ENCODE measurements at places on chromosomes 3 and 15. TPM values are rescaled to one million over a fixed set of nuclear protein-coding genes. Genes with fewer than 3 reads are reported as not detected.

GRCh38 chr15:39592500-39592899 lies 11.6 kb downstream of the THBS1 start:
- no peak for DNase-seq

GRCh38 chr3:187015903-187016638 lies 85.7 kb downstream of the ST6GAL1 start:
- peak; percentile 32 for DNase-seq

IFT57 gene
- 26.0 TPM for total RNA-seq

DNA sequence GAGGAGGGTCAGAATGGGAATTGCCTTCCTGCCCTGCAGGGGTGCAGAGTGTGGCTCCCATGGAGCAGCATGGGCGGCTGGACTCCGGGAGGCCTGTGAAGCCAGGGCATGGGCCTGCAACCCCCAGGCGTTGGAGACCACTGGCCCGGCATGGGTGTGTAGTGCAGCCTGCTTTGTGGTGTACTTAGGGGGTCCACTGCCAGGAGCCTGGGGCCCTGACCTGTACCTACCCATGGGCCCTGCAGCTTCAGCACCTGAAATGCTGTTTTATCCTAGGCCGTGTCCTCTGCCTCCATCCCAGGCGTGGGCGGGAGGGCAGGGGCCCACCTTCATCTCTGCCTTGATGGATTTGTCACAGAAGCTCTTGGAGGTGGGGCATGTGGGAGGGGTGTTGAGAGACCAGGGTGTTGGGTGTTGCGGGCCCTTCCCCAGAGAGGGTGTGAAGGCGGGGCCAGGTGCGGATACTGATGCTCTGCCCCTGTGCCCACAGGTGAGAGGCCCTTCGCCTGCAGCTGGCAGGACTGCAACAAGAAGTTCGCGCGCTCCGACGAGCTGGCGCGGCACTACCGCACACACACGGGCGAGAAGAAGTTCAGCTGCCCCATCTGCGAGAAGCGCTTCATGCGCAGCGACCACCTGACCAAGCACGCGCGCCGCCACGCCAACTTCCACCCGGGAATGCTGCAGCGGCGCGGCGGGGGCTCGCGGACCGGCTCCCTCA lies 45.0 kb downstream of the KLF13 start:
- no peak for DNase-seq

- DNase-seq = no peak
Observed at GRCh38 chr3:52846432-52846965, 11.7 kb upstream of the MUSTN1 start.

DNA sequence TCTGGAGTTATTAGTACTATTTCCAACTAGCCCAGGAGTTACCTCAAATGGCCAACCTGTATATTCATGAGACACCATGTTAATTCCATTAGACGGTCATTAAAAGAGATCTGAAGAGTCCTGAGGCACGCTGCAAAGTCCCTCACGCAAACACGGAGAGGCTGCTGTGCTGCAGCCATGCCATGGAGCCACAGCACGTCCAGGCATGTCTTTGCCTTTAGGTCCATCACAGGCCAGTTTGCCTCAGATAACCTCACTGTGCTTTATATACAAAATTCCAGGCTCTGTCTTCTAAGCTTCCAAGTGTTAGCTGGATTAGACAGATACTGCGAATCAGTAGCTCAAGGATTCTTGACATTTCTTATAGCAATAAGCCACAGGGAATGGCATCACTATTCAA lies 9.8 kb upstream of the PLAAT1 start:
- no peak for DNase-seq

GRCh38 chr3:71862371-71863140 lies 77.6 kb upstream of the PROK2 start:
- DNase-seq = no peak

PLD1 gene
- 15.2 TPM for total RNA-seq

- no peak for DNase-seq
Observed at GRCh38 chr3:101973163-101973505, 123.8 kb downstream of the NFKBIZ start.

DNA sequence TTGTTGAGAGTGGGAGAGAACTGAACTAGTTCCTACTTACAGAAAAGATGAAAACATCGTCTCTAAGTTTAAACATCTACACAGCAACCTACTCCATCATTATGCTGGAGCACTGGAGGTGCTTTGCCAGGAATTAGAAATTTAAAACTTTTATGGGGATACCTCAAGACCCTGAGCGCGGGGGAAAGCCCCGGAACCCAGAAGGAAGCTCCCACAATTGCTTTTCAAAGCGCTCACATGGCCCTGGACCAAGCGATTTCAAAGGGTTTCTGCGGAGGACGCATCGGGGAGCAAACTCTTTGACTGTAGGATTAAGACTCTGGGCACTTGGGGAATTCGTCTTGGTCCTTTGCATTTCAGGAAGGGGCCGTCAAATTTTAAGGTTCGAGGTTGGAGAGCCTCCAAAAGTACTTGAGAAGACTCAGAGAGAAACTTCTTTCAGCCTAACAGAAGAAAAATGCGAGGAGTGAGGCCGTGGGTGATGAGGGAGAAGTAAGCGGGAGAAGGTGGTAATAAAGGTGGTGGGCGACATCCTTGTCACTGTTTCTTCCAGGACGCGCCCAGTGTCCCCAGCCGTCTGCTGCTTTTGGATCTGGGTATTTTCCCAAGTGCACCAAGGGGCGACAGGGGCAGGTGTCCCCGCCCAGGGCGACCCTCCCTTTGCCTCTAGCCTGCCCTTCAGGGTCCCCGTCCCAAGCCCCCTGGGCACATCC lies 591 bp downstream of the PROK2 start:
- DNase-seq = no peak

- DNase-seq = no peak
Observed at GRCh38 chr3:10334459-10334858, 13.5 kb upstream of the SEC13 start.

DNA sequence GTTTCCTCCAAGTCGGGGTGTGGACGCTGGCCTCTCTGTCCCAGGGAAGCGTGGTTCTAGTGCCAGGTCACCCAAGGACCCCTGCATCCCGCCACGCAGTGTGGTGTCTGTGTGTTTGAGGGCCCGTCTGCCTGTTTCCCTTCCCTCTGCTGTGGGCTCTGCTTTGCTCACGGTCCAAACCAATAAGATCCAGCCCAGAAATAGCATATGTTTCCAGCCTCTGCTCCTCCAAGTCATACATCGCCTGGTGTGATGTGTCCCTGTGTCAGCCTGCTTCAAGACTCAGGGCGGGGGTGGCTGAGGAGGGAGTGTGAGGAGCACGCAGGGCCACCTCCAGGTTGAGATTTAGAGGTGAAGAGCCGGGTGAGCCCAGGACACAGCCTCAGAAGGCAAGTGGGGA lies 21.9 kb upstream of the RPL29 start:
- no peak for DNase-seq

DNA sequence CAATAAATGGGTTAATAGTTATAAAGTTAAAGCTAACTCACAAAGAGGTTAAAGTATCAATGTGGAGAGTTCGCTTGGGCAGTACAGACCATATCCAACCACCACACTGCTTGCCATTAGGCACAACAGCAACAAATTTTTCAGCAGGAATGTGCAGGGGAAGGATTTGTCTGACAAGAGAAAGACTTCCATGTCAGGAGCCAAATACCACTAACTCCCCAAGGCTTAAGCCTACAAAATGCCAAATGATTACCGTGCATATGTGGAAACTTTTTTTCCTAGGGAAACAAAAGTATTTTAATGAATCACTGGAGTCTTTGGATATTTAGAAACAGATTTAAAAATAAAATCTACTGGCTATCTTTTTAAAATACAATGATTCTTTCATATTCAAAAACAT lies 8.1 kb downstream of the VGLL3 start:
- no peak for DNase-seq

MST1R gene
- 1.1 TPM for total RNA-seq

- DNase-seq = no peak
Observed at GRCh38 chr15:91950631-91951329, 97.3 kb downstream of the SLCO3A1 start.

DNA sequence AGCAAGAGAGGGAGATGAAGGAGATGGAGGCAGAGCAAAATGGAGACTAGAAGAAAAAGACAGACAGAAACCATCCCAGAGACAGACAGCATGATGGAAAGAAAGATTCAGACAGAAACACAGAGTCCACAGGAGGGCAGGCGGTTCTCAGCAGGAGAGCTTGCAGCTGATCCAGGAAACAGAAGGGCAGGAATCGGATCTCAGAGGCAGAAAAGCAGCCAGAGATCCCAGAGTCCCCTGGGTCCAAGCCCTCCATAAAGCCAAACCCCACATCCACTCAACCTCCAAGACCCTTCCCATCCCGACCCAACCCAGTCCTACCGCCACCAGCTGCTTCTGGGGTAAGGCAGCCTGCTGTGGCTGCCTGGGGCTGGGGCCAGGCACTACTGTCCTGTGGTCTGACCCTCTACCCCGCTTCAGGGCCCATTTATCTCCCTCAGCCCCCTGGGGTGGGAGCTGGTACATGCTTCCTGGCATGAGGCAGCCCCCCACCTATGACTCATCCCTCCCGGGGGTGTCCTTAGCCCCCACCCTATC lies at the start of gene UCN2:
Gene UCN2, minus strand, starts transcription at position 400 of the 537 bp plus-strand sequence. CDS start 657 bp downstream, outside the sequence.
- no peak for DNase-seq

CCDC54 gene
- not detected for total RNA-seq

PLCB2 gene
- total RNA-seq = 0.40 TPM

DNA sequence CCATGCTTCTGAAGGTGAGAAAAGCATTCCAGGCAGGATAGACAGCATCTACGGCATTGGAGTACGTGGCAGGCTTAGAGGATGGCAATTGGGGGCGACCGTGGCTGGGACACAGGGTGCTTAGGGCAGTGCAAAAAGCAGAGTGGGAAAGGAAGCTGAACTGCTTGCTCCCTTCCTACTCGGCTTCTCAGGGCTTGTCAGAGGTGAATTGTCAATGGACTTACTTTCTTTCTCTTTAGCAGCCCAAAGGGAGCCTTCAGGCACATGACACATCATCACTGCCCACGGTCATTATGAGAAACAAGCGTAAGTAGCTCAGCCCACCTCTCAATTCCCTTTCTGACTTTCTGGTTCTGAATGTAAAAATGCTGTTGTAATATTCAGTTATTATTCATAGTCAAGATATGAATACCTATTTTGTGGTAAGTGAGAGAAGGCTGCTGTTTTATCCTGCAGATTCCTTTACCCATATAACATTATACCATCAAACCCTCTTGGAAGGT lies 84.3 kb downstream of the KLHL25 start:
- no peak for DNase-seq

GPR160 gene
- total RNA-seq = not detected

DNA sequence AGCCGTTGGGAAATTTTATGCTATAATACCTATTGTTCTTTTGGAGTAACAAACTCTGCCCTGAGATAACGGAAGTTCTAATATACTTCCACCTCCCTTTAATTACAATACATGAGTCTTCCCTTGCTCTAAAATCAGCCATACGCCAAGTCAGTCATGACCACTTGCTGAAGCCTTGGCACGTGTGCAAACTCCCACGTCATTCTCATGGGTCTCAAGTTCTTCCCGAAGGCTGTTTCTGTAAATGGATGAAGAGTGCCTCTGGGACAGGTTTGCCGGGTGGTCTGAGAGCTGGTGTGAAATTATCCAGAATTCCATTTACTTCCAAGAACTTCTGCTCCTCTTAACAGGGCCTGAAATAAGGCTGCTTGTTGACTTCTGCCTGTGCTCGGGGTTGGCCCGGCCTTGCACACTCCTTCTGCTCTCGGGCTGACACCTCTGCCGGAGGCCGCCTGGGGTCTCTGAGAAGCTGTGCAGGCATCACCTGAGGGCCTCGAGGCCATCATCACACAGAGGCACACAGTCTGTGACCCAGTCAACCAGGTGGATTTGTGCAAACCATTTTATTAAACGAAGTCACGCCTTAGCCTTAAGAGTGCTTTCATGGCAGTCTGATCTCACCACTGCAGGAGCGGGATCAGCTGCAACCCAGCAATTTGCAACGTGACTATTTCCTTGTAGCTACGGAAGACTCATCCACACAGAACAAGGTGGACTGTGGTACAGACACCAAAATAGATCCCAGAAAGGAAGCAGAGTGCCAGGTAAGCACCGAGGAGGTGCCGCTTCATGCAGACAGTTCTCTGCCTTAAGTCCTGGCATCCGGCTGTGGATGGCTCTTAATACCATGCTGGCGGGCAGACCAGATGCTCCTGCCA lies 120.1 kb downstream of the ADAMTS17 start:
- DNase-seq = no peak

A4GNT gene
- total RNA-seq = not detected

DNA sequence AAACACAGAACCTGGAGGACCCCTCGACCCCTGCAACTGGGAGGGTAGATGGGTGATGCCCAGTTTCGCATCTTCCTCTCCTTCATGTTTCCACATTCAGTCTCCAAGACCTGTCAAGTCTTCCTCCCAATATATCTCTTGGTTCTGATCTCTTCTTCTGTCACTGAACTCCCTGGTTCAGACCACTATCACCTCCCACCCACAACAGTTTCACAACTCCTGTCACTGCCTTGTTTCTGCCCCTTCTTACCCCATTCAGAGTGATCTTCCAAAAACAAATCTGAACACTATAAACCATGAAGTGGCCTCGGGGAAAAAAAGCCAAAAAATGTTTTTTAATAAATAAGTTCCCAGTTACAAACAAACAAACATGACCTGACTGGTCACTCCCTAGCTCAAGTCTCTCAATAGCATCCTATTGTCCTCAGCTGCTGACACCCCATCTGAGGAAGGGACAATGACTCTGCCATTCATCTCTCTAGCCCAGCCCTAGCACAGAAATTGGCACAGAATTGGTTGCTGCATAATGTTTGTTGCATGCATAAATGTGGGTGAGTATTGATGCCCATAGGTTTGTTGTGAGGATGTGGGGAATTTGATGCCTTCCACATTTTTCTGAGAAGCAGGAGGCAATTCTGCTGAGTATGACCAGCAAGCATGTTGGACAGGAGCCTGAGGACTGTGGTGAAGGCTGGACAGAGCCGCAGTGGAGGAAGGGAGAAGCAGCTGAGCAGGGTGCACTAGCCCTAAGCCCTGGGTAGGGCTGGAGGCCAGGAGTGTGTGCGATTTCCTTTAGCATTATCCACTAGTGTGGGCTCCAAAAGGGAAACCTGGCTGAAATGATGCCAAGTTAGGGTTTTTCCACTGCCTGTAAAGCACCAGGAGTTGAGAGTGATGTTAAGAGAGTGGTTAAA lies 12.2 kb upstream of the XYLB start:
- no peak for DNase-seq

DNA sequence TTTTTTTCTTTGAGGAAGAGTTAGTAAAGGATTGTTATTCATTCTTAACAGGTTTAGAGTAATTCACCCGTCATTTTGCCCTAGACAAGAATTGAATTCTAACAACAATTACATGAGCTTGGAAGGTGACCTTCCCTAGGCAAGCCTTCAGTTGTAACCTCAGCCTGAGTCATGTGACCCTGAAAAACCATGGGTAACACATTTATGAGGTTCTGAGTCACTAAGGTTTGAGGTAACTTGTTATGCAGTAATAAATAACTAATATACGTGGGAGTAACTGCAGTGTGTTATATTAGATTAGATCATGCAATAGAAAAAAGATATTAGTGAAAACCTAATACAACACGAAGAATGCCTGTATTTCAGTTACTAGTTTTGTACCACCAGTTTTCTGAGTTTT lies 237.6 kb upstream of the NDN start:
- no peak for DNase-seq

DNA sequence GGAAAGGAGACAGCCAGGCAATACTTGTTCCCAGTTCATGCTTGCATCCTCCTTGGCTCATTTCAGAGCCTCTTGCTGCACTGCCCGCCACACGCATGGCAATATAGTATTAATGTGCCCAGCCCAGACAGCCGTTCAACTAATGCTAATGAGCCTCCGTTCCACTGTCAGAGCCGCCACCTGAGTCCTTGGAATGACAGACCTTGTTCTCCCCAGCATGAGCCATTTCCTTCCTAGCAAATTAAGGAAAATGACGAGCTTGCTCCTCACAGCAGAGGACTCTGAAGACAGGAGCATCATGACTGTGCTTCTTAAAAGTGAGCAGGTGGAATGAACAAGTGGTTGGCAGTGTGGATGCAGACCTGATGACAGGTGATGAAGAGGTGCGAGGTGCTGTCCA lies 10.8 kb upstream of the LRRC15 start:
- no peak for DNase-seq
